Aorta (tissue), 5 donors: ENCODE measurements at places on chromosomes 7 and 10. TPM values are rescaled to one million over a fixed set of nuclear protein-coding genes. Genes with fewer than 3 reads are reported as not detected.

CLDN3 gene
- total RNA-seq = not detected

TSPAN13 gene
- 20.9 TPM for total RNA-seq

PTPRN2 gene
- total RNA-seq = 1.4 TPM

DYDC1 gene
- total RNA-seq = not detected

HECW1 gene
- total RNA-seq = not detected

SLC16A12 gene
- total RNA-seq = 0.45 TPM

HOXA9 gene
- total RNA-seq = 1.6 TPM

DRGX gene
- total RNA-seq = not detected

SH2D4B gene
- total RNA-seq = 0.52 TPM

MMRN2 gene
- 85.6 TPM for total RNA-seq
